ENCODE measurements at places on chromosomes 3 and 15.

- no peak for DNase-seq
Measured at GRCh38 chr3:62605413-62606068, 232.2 kb upstream of the FEZF2 start.

- DNase-seq, result no peak
Measured at GRCh38 chr3:98553753-98554152, 22.0 kb downstream of the GPR15 start.

GRCh38 chr15:98548139-98548971 is 100.0 kb upstream of the IGF1R start:
- no peak for DNase-seq

DNA sequence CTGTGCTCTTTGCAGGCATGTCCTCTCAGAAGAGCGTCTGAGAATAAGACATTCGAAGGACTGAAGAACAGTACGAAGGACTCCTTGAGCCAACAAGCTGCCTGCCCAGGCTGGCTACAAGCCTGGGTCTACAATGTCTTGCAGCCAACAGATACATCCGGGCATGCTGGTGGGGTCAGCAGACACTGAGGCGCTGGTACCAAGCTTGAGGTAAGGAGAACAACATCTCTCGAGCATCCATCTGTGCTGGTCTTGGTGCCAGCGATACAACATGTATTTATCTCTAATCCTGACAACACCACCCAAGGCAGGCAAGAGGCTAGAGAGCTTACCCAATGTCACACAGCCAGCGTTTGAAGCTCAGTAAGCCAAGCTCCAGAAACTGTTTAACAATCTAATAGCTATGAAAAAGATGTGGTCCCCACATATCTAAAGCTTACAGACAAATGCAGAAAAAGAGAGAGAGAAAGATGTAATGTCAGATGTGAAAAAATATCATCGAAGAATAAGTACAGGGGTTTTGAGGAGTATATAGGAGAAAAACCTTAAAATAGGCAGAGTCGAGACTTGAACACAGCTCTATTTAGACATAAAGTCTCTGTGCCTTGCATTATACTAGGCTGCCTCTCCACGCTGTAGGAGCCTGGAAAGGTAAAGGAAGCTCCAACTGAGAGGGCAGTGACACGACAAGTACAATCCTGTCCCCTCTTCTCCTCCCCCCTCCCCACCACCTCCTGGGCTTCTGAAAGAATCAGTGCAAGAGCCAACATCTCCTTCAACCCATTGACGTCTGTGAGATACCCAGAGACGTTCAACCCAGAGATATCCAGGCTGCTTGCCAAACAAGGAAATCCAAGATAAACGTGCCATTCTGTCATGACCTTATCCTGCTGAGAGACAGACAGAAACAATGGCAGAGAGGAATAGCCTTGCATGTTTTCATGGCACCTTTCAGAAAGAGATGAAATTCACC is 39.4 kb downstream of the WWTR1 start:
- DNase-seq, result no peak

- no peak for DNase-seq
Measured at GRCh38 chr3:136632625-136633081, 119.5 kb downstream of the STAG1 start.

GRCh38 chr3:129624347-129625071 is 18.0 kb upstream of the PLXND1 start:
- no peak for DNase-seq

DNA sequence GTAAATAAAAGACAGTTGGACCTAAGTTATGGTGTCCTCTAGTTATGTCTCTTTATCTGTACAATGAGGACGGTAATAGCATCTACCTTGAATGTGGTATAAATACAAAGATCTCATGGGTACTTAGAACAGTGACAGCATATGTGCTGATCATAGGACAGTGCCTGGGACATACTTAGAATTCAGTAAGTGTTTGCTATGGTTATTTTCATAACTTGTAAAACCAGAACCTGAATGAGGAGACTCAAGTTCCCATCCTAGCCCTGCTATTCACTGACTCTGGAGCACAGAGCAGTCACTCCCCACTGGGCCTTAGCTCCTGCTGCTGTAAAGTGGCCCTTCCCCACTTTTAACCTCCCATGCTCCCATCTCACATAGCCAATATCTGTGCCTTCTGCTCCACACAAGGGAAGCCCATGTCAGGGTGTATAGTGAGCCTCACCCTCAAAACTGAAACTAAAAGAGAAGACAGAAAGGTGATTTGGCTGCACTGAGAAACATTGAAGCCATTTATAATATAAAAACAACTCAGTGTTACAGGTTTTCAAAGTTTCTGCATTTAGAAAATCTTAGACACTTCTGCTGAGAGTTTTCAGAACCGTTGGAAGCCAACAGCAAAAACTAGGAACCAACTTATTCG is 225.4 kb upstream of the UBE2E2 start:
- DNase-seq, result no peak

DNA sequence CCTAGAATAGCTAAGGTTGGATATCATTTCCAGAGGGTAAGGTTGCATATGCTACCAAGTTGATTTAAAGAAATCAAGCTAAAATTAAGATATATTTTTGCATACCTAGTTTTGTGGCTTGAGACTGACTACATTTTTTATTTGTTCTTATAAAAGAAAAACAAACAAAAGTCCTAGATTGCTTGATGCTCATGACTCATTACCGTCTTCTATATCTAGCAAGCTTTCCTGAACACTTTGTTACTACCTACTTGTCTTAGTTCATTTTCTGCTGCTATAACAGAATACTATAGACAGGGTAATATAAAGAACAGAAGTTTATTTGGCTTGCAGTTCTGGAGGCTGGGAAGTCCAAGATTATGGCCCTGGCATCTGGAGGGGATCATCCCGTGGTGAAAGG is 152.1 kb upstream of the THRB start:
- DNase-seq, result no peak

DNA sequence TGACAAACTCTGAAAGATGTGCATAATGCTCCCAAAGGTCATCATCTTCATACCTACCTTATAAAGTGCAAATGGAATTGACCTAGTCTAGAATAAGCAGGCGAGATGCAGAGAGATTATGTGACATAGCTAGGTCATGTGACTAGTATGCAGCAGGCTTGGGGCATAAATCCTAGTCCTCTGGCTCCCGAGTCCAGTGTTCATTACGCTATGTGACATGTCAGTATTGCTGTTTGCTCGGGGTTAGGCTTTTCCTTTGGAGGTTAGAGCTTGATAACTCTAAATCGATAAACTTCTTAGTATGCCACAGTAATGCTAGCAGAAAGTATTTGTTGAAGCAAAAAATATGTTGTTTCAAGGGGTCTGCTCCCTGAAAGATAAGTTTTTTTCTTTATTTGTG is 481.7 kb upstream of the TPRG1 start:
- no peak for DNase-seq

DNA sequence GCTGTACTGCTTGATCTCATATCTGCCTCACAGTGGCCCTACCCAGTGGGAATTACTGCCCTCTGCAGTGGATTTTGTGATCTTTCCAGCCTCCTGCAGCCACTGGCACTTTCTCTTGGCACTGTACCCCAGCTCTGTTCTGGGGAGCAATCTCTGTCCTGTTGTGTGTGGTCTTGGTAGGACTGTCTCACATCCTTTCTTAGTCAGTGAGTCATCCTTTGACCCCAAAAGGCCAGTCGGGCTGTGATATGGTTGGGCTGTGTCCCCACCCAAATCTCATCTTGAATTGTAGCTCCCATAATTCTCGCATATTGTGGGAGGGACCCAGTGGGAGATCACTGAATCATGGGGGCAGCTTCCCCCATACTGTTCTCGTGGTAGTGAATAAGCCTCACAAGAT is 133.3 kb upstream of the TPM1 start:
- DNase-seq, result no peak

DNA sequence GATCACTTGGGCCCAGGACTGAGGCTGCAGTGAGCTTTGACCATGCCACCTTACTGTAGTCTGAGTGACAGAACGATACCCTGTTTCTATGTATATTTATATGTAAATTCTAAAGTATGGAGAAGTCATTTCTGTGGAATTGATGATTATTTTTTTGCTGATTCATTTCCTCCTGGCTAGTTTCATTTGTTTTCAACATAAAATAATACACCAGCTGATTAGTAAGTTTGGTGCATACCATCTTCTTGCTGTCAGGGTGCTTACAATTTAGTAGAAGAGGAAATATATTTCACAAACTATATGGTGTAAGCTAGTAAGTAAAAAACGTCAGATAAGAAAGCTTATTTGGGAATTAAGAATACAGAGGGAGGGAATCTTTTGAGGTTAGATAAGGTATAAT is 36.0 kb downstream of the SLC25A26 start:
- DNase-seq, result no peak

DNA sequence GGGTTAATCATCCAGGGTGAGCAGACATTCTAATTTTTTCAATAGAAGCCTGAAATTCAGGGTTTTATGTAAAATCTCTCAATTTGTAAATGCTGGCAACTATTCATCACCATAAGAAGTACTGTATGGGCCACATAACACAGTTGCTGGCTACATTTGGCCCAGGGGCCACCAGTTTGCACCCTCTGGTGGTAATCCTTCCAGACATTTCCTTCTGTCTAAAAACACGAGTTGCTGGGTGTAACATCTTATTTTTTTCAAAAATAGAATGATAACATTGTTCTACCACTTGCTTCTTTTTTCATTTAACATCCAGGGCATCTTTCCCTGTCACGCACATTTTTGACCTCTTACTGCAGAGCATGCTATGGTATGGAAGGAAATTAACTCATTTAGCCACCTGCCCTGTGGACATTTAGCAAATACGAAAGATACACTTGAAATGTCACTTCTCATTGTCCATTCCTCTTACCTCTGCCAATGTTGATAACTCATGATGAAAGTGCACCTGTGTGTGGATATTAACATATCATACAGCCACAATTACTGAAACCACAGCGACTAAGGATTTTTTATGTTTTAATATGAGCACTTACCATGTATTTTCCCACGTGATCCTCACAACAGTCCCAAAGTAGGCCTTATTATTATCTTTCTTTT is 117.5 kb upstream of the ARHGEF3 start:
- no peak for DNase-seq

- DNase-seq, result no peak
Measured at GRCh38 chr3:29258161-29258560, 22.7 kb upstream of the RBMS3 start.
